Activated T-helper 1 cell treated with Interleukin-2 at 50 U/mL for 16 hours (primary cell): ENCODE measurements at places on chromosomes 7 and 10.

DNA sequence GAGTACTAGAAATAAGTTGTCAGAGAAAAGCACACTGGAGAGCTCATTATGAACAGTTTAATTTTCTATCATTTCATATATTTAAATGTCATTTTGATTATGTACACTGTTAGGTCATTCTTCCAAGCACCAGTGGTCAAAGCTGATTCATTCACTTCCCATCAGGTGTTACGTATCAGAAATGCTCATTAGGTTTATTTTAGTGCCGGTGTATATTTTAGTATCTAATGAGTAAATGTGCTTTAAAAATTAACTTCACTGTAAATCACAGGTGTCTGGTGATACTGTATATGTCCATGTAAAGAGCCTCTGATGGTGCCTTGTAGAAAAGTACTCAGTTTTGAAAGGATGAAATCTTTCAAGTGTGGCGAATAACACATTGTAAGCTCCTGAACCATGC is 3.5 kb downstream of the DMTF1 start:
- DNase-seq, result no peak

GRCh38 chr7:42893346-42894240 is 18.3 kb downstream of the C7orf25 start:
- no peak for DNase-seq

- no peak for DNase-seq
These were observed 518.0 kb upstream of the KLF6 start for GRCh38 chr10:4303045-4303444.

DNA sequence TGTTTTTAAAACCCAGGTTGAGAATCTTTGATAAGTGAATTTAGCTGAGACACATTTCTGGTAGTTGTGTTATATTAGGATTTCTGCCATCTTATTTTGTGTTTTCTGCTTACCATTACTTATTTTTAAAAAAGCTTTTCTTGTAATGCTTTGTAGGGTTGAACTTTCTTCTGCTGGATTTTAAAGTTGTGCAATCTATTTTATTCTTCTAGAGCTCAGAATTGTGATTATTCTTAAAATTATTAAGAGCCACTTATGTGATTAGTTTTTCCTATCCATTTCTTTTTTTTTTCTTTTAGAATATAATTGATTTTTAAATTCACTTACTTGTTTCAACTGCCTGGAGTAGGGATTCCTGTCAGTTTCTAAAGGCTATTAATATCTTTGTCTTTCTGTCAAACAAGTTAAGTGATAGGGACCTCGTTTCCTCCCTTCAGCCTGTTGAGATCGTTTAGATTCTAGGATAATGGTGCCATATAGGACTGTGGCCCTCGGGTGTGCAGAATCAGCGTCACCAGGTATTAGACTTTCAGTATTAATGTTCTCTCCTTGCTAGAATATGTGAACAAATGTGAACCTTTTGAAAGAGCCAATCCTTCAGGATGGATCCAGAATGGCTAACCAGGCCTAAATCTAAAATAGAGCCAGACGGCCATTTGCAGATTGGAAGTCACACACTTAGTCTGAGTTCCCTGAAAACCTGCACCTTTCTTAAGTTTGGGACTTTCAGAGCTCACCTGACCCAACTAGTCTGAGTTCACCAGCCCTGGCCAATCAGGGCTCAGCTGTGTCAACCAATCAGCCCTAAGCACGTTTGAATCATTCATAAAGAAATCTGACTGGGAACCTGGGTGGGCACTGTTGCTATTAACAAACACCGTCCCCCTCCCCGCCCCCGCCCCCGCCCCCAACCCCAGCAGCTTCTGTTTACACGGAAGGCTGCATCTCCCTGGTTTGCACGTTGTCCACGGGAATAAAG is 26.2 kb downstream of the CUX1 start:
- no peak for DNase-seq

DNA sequence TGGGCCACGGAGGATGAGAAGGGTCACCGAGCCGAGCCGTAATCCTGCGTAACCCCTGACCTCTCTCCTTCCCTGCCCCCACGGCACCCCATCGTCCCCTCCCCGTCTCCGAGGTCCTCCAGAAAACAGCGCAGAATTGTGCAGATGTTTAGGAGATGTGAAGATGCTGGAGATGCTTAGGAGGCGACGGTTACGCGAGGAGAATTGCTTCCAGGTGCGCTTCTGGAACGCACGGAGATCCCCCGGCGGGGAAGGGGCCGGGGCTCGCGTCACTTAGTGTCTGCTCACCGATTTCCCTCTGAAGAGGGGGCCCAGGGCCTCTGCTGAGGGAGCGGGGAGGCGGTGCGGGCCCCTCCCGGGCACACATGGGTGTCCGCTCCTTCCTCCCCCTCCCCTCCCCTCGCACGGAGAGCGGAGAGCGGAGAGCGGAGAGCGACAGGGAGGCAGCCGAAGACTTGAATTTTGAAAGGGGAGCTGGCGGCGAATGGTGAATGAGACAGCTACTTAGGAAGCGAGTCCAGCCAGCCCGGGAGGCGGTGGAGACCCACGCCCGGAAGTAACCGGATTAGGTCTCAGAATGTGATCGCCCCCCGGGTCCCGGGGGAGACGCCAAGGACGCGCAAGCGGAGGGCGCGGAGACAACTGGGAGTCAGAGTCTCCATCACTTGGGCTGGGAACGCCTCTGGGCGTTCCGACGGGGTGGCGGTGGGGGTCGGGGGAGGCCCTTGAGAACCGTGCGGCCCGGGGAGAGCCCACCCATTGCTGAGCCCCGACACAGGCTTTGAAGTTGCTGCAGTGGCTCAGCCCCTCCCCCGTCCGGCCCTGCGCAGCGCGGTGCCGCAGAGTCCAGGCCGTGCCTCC is 8.7 kb upstream of the EN2 start:
- DNase-seq, result no peak

DNA sequence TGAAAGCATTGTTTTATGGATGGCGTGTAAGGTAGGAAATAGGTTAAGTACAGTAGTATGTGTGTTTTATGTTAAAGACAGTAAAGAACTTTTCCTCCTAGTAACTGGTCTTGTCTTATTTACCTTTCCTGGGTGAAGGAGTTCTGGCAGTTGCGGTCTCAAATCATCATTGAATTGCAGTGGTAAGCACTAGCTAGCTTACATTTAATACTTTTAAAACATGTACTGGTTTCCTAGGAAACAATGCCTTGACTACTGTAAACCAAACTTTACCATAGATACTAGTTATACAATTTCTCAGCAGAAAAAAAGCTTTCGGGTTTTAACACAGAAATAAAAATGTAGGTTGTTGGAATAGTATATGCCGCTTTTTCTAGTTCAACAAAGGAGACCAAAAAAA is 37.7 kb downstream of the PRKG1 start:
- no peak for DNase-seq

DNA sequence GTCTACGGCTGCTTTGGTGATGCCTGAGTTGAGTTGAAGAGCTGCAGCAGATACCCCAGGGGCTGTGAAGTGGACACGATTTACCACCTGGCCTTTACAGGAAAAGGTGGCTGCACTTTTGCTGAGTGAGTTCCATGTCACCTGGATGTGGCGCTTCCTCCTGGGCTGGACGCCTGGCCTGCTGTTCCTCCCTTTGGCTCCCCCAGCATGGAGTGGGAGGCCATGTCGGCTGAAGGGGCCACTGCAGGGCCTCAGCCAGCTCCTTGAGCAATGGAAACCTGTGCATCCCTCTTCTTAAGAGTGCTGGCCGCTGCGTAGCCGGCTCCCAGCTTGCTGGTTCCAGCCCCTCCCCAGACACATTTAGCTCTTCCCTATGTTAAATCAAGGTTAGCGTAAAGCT is 221.0 kb downstream of the GLRX3 start:
- no peak for DNase-seq

DNA sequence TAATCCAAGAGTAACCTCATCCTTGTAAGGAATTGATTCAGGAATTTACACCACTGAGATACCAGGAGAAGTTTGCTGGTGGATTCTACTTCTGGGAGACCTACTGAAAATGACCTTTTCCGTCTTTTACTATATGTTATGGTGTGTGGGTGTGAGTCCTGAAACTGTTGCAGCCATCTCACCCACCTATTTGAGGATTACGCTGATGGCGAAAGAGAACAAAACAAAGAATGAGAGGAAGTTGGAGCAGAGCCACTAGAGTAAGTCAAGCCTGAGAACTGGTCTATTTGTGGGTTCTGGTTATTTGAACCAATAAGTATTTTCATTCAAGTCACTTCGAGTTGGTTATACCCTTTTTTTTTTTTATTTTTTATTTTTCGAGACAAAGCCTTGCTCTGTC is 12.7 kb upstream of the ABCC2 start:
- no peak for DNase-seq

- no peak for DNase-seq
These were observed 93.1 kb upstream of the SLC26A5 start for GRCh38 chr7:103538964-103539709.

- DNase-seq, result no peak
These were observed 21.4 kb upstream of the GNAT3 start for GRCh38 chr7:80533287-80533686.

- no peak for DNase-seq
These were observed 23.0 kb upstream of the EGFR start for GRCh38 chr7:54995610-54996363.

DNA sequence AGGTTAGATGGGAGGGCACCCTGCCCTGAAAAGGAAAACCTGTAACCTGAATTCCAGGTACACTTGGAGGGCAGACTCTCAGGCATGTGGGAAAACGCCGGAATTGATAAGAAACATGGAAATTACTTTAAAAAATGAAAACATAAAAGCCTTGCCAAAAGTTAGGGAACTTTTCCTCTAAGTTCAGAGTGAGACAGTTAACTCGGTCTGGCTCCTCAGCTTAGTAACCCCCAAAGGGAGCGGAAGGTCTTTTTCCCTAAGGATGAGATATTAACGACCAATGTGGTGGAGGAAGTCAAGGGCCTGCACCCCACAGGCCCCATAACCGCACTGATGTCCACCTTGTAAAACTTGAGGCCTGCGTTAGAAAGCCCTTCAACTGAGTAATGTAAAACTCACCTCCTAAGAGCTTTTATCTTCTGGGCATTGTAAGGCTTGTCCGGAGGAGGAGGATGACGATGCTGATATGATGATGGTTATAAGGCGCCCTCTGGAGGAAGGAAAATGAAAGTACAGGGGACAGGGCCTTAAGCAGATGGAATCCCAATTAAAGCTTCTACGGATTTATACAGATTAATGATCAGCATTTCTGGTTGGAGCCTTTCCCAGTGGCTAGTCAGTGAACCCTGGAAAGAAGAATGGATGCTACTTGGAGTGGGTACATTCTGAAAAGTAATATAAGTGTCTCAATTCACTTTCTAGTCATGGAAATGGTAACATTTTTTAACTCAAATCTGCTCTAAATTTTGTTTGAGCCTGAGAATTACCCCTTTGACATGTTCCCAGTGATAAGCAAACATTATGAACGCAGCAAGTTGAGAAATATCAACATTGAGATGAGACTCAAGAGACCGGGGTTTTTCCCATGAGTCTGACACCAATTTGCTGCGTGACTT is 694 bp downstream of the COL1A2 start:
- DNase-seq, result no peak

GRCh38 chr7:36802459-36803135 is 78.3 kb upstream of the AOAH start:
- no peak for DNase-seq

DNA sequence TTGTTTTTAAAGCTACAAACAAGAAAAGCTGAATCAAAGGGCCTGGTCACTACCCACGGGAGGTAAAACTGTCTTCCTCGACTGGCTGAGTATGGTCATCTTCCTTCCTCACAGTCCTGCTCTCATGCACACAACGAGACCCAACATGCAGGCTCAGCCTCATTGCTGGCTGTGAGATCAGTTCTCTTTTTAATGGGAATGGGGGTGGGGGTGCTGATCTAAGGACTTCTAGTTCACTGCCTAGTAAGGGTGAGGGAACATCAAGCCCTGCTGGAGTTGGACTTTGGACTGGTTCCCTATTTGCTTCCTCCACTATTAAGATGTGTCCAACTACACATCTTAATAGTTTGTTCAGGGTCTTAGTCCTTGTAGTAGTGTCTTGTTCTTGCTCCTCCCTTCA is 48.2 kb downstream of the ABCB4 start:
- no peak for DNase-seq

DNA sequence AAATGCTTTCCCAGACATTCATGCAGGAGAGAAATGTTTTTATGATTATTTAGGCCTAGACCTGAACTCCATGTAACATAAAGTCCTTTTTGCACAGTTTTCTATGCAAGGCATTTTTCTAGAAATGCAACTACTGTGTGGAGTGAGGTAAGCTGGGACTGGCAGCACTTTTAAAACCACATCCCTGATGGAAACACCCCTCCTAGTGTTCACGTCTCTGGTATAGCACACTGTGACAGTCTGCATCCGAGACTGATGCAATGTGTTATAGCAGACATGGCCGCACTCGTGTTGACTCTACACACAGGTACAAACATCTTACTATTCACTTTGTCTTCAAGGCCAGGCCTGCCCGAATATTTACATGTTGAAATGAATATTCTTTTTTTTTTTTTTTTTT is 19.3 kb upstream of the ERCC6 start:
- DNase-seq, result no peak

DNA sequence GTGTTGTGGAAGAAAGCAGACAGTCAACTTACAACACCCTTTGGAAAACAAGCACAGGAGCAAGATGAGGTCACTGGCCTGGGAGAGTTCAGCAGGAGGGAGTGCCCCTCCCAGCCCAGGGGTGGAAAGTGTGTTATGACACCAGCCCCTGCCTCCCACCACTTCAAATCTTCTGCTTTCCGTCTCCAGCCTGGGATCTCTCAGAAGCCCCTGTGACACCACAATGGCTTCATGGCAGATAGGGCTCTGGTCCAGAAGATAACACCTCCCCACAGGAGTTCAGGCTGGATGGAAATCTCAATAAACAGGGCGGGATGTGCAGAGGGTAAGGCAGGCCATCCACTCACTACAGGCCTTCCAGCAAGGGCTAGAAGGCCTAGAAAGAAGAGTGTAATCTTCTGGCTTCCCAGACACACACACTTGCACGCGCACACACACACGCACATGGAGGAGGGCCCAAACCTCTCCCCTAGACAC is 48.7 kb upstream of the ZMIZ1 start:
- DNase-seq, result no peak

- peak; percentile 21 for DNase-seq
These were observed 2.4 kb downstream of the SFMBT2 start for GRCh38 chr10:7408291-7409044.

- DNase-seq, result no peak
These were observed 213.6 kb downstream of the CELF2 start for GRCh38 chr10:11231285-11231684.

- no peak for DNase-seq
These were observed 236.9 kb downstream of the KLF6 start for GRCh38 chr10:3548076-3548475.

- DNase-seq, result no peak
These were observed 249.8 kb downstream of the PTEN start for GRCh38 chr10:88113232-88113631.

DNA sequence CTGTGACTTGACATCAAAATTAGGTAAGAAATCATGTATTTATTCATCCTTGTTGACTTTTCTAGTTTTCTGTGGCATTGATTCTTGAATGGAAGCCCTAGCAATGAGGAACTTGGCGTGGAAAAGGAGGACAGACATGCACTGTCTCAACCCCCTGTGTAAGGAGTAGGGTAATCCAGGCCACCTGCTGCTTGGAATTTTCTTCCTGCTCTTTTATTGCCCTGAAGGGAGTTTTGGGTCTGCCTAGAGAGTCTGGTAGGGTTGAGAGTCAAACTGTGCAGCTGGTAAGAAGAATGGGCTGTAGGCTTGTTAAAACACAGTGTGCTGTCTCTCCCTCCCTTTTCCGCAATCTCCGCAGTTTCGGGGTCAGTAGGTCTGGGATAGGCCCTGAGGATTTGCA is 19.7 kb downstream of the ZNF32 start:
- no peak for DNase-seq
